Posterior cingulate gyrus (tissue), 11 donors: ENCODE measurements at places on chromosomes 5 and 9.

GRCh38 chr9:18357321-18357720 lies 116.6 kb upstream of the ADAMTSL1 start:
- no peak for DNase-seq

DNA sequence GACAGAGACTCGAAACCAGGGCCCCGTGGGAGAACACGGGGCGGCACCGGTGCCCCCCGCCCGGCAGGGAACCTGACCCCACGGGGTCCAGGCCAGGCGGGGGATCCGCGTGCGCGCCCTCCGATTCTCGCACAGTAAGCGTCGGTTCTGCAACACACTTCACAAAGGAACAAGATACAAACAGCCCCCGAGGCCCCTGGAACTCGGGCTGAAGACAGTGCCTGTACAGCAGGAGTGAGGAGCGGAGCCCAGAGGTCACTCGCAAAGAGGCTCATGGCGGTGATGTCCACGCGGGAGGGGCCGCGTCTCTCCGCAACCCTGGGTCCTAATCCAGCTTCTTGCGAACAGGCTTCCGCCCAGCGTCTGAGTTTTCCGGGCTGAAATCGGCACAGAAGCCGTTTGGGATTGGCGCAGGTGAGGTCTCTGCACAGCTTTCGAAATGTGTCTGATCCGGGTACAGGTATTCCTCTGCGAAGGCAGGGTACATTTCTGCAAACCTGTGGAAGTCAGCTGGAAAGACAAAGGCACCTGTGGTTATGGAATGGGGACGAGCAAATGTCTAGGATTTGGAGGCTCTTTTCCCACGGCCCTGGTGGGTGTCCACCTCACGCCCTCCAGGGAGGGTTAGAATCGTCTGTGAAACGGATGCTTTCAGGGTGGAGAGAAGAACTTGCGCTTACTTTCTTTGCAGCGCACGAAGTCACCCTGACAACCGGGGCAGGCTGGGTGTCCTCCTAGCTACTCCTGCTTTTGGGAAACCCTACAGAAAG lies 18.3 kb upstream of the SLC6A3 start:
- peak; percentile 65 for DNase-seq

DNA sequence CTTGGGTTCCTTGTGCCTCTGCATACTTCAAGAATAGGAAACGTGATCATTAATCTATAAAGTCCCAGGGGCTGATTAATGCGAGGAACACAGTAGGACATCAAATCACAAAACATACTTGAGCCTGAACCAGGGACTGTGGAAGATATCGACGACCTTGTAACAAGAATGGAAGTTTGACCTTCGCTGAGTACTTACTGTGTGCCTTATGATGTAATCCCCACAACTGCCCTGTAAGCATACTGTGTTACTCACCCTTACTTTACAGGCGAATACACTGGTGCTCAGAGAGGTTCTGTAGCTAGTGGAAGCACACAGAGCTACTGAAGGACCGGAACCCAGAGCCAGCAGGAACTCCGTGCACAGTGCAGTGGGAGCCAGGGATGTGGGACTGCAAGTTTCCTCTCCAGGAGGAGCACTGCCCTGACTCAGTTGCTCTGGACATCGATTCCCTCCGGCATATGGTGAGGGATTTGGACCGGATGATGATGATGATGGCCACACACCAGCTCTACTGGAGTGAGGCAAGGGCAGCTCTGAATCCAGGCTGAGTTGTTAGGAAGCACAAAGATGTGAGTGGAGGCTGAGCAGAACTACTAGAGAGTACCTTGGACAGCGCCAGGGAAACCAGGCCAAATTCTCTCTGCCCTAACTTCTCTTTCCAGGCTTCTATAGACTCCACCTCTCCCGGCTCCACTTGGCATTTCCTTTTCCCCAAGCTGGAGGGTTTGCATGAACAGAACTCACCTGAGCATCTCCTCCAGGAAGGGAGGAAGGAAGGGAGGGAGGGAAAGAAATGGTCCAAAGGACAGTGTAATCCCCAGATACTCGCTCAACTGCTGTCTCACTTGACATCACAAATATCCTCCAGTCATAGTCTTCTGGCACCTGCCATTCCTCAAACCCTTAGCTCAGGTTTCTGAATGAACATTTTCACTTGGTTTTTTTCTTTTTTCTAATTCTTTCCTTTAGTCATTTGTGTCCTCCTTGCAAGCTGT lies 1.5 kb upstream of the GABBR2 start:
- no peak for DNase-seq

DNA sequence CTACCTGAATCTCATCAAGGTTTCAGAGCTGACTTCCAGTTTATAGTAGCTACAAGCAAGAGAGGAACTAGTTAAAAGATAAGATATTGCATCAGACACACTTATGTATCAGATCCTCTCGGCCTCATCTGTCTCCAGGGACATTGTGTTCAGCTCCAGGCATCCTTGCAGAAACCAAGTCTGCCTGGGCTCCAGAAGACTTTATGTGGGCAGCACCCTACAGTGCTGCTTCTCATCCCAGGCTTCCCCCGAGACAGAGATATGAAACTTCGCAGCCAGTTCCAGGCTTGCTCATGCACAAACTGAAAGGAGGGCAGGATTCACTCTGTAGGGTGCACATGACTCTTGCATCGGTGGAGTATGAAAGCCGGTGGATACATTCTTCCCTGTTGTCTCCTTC lies 33.9 kb upstream of the FOXB2 start:
- DNase-seq, result peak; percentile 20

GRCh38 chr9:87840134-87840533 lies 42.5 kb upstream of the SPATA31E1 start:
- no peak for DNase-seq

GRCh38 chr9:109708451-109708945 lies 71.5 kb upstream of the PALM2AKAP2 start:
- no peak for DNase-seq

GRCh38 chr5:74643111-74643562 lies 2.6 kb upstream of the ENC1 start:
- no peak for DNase-seq

GRCh38 chr5:122310889-122311288 lies 1.1 kb upstream of the SNCAIP start:
- no peak for DNase-seq

- DNase-seq, result no peak
Measured at GRCh38 chr5:74953937-74954720, 87.9 kb upstream of the FAM169A start.

GRCh38 chr9:106731910-106732309 lies 131.1 kb upstream of the ZNF462 start:
- no peak for DNase-seq

- no peak for DNase-seq
Measured at GRCh38 chr9:34046784-34047379, 1.8 kb downstream of the UBAP2 start.

DNA sequence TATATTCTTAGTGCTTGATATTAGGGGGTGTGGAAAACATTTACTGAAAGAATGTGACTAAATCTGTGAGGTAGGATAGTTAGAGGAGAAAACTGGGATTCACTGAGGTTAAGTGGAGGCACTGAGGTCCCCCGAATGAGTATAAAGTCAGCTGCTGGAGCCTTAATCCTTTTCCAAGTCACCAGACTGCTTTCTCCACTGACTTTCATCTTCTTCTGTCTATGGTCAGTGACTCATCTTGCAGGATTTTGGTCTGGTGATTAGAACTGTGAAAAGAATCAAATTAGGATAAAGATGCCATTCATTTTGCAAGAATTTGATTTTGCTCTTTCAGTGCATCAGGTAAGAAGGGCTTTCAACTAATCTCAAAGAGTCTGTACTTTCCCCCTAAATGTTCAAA lies 89.3 kb upstream of the ALDH1A1 start:
- no peak for DNase-seq

- no peak for DNase-seq
Measured at GRCh38 chr9:136721339-136722092, 9.1 kb downstream of the DIPK1B start.
